ENCODE measurements at places on chromosomes 4 and X.

DNA sequence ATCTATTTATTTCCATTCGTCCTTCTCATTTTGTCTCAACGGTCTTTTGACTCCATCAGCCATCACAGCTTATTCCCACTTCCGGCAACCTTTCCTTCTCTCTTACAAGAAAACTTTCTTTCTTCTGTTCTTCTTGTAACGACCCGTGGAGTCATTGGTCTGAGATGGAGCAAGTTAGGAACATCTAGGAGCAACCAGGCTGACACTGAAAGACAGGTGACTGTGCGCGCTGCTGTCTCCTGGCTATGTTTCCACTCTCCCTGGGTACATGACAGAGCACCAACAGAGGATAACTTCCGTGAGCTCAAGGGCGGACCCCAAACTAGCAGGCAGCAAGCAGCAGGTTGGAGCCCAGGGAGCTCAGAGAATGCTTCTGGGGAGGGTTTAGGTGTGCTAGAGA is 2.5 kb downstream of the FGF5 start:
- DNase-seq, result no peak

GRCh38 chr4:581181-581580 is 5.1 kb upstream of the TMEM271 start:
- no peak for DNase-seq

DNA sequence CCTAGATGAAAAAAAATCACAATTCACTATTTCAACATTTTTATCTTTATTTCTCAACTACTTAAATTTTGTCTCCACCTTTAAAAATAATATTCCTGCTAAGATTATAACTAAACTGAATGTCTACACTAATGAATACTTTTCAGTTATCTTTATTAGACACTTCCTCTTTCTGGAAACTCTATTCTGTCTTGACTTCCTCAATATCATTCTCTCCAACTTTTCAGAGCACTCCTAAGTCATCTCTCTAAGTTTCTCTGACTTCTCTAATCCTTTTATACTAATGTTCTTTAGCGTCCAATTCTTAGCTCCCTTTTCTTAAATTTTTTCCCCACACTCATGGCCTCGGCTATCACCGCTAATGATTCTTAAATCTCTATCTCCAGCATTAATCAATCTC is 374.2 kb downstream of the FBXO8 start:
- DNase-seq, result no peak

GRCh38 chr4:77510367-77510766 is 95.3 kb upstream of the CXCL13 start:
- no peak for DNase-seq

DNA sequence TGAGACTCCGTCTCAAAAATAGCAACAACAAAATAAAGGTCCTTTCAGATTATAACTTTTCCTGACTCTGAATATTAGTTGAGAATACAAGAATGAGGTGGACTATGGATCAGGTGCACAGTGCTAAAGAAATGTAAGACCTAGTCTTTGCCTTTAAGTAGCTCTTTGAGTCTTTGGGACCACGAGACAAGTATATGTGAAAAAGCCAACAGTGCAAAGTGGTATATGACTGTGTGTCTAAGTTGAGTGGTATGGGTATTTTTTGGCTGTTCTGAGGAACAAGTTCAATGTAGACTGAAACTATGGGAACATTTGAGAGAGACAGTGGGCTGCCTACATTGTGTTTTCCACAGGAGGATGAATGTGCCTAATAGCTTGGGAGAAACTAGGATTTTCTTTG is 2.8 kb downstream of the GAB1 start:
- DNase-seq, result no peak

DNA sequence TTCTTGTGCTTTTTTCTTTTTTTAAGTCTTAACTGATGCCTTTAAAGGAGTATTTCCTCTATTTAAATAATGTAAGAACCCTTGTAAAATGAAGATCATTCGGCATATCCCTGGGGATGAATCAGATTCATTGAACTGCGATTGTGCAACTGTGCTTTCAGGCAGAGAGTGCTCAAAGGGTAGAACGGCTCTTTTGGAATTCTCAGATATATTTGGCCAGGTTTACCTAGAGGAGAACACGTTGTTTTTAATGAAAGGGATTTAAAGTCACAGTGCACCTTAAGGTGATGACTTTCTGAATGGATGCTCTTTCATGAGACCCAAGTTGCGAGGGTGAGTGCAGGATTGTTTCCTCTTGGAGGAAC is 51.6 kb upstream of the ELOVL6 start:
- DNase-seq, result no peak

- DNase-seq, result no peak
Measured at GRCh38 chr4:11791797-11792196, 363.1 kb upstream of the HS3ST1 start.

DNA sequence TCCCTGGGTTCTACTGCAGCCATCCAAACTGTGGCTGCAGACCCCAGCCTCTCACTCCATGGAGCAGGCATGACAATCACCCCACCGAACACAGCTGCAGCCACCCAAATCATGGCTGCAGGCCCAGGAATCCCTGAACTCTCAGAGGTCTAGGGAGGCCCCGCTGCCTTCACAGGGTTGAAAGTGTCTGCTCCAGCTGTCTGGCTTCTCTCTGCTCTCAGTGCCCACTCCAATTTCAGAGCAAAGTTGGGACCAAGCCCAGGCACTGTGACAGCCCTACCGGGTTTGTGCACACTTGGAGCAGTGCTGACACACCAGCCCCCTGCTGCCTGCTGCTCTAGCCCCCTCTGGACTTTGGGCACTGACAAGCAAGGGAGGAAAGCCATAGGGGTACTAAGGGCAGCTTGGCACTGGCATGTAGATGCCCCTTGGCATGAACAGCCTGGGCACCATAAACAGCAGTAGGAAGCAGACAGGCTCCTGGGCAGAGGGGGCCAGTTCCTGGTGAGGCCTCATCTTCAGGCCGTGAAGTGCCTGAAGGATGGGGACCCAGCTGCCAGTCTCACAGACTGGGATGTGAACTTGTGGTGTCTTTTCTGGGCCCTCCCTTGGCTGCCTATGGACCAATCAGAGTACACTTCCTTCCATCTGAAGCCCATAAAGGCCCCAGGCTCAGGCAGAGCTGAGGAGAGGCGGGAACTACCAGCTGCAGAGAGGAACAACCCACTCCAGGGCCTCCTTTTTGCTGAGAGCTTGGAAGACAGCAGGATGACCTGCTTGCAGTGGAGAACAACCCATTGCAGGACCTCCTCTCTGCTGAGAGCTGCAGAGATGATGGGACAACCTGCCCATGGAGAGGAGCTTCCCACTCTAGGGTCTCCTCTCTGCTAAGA is 68.8 kb downstream of the TECRL start:
- DNase-seq, result no peak

GRCh38 chrX:40097141-40097503 is 636 bp downstream of the BCOR start:
- no peak for DNase-seq

GRCh38 chrX:63754136-63754859 is 30.7 kb downstream of the ARHGEF9 start:
- peak; percentile 4 for DNase-seq

- DNase-seq, result no peak
Measured at GRCh38 chr4:7501873-7502272, 67.1 kb upstream of the PSAPL1 start.

DNA sequence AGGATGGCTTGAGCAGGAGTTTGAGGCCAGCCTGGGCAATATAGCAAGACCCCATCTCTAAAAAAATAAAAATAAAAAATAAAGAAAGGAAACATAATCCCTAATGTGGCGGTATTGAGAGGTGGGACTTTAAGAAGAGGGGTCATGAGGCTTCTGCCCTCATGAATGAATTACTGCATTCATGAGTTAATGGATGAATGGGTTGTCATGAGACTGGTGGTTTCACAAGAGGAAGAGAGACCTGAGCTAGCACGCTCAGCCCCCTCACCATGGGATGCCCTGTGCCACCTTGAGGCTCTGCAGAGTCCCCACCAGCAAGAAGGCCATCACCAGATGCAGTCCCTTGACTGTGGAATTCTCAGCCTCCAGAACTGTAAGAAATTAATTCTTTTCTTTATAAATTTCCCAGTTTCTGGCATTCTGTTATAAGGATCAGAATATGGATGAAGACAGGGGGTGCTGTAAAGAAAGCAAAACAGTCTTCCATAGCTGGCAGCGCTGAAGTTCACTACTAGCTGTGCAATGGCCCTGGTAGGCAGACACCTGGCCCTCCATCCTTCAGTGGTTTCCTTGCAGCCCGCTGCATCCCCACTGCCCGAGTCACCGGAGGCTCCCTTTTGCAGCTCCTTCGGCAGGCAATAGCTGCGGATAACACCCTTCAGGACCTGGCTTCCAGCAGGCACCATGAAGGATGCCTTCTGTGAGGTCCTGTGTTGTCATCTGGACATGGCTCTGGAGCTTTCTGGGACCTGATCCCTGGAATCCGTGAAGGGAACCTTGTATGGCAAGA is 44.8 kb upstream of the NSG1 start:
- no peak for DNase-seq

DNA sequence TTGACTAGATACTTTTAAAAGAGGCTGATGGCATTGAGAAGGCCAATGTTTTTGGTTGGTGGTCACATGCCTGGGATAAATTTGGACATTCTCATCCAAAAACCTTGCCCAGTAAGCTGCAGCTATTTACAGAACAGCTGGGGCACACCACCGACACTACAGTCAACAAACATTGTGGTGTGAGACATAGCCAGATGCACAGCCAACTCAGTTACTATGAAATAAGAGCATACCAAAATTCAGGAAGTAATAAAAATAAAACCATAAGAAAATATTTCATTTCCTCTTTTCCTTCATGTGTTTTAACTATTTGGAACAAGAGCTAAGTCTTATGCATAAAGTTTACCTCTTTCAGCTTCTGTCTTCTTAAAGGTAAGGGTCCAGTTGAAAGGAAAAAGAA is 8.8 kb downstream of the PPM1K start:
- no peak for DNase-seq

DNA sequence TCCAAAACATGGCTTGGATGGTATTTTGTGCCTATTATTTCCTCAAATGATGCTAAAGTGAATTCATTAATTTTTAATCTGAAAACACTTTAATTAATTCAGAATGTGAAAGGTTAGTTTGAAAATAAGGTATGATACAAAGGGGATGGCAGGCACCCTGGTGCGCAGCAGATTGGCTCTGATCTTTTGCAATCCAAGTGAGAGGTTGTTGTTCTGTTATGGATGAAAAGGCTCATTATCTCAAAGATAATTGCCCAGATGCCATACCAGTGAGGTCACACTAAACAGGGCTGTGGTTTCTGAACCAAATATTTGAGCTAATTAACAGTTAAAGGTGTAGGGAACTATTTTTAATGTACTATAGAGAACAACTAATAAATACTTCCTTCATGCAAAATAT is 504.9 kb downstream of the RAPGEF2 start:
- DNase-seq, result no peak

- DNase-seq, result no peak
Measured at GRCh38 chr4:23718435-23718834, 171.4 kb downstream of the PPARGC1A start.

GRCh38 chrX:31706466-31706865 is 634.6 kb upstream of the FTHL17 start:
- DNase-seq, result no peak

DNA sequence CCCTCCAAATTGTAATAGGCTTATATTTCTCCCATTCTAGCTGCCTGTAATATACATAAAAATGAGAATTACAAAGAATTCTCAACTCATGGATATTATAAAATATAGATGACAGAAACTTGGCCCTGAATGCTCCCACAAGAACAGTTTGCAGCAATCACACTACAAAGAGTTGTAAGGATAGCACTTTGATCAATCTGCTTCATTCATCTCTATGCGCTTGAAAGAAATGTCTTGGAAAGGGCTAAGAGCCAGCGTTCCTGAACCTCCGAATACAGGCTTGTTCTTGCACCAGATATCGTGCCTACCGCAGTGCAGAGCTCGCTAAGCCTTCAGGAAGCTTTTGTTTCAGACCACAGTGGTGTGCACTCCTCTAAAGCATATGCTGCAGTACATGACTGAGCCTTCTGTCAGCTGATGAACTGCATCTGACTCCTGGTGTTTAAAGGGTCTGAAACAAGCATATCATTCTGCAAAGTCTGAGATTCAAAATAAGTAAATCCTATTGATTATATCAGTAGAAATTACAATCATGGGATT is 417.6 kb upstream of the ZFP42 start:
- DNase-seq, result no peak

GRCh38 chr4:65580551-65580950 is 89.7 kb downstream of the EPHA5 start:
- DNase-seq, result no peak

- no peak for DNase-seq
Measured at GRCh38 chr4:85733798-85734197, 258.8 kb downstream of the ARHGAP24 start.

DNA sequence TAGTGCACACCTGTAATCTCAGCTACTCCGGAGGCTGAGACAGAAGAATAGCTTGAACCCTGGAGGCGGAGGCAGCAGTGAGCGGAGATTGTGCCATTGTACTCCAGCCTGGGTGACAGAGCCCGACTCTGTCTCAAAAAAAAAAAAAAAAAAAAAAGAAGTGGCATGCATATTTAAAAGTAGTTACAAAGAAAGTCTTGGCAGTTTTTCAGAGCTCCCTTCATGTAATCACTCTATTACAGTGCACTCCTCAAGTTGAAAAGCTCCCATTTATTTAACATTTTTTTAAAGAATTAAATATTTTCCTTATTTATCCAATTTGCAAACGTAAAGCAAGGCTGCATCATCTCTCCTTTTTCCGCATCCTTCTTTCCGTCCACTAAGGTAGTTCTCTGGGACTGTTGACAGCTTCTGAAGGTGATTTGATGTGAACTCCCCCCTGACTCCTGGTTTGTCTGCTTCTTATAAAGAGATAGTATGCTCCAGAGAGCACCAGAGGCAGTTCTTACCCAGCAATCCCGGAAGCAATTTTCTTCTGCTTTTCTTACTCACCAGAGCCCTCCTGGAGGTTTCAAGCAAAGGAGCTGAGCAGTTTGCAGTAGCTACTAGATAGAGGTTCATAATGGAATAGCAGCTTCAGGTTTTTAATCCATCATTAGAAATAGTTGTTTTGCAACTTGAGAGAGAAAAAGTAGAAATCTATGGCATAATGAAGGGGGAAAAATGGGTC is 151.0 kb downstream of the PALLD start:
- no peak for DNase-seq

GRCh38 chrX:64842492-64842891 is 133.8 kb downstream of the ZC4H2 start:
- no peak for DNase-seq

DNA sequence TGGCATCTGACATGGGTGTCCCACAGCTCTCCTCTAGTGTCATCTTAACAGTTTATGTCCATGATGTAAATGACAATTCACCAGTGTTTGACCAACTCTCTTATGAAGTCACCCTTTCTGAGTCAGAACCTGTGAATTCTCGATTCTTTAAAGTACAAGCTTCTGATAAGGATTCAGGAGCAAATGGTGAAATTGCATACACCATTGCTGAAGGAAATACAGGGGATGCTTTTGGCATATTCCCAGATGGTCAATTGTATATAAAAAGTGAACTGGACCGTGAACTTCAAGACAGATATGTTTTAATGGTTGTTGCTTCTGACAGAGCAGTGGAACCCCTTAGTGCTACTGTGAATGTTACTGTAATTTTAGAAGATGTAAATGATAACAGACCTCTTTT is 4.6 kb downstream of the FAT4 start:
- no peak for DNase-seq

DNA sequence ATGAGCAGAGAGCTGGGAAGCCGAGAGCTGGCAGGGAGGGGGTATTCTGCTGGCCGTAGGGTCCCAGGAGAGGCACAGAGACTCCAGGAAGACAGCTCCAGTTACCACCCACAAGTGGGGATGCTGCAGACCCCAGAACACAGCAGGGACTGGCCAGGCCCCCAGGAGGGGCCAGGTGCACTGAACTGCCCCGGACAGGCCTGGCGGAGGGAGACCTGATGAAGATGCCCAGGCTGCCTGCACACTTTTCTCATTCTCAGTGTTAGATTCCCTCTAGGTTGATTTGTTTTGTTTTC is 110.8 kb downstream of the CPZ start:
- no peak for DNase-seq

- DNase-seq, result no peak
Measured at GRCh38 chr4:88467392-88467791, 10.5 kb downstream of the HERC5 start.

All from stimulated activated CD4-positive, alpha-beta T cell treated with anti-CD3 and anti-CD28 coated beads, Interleukin-2, amount 100 ng/mL, for 48 hours (primary cell).